ENCODE measurements at places on chromosomes 13 and 19.

DNA sequence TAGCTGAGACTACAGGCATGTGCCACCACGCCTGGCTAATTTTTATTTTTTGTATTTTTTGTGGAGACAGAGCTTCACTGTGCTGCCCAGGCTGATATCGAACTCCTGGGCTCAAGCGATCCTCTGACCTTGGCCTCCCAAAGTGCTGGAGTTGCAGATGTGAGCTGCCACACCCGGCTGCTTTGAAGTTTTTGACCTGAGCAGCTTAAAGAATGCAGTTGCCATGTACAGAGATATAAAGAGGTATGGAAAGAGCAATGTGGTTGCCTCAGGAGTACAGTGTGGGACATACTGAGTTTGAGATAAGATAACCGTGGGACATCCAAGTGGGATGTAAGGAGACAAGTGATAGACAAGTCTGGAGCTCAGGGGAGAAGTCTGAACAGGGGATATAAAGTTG is 82.7 kb upstream of the LSM14A start:
- no peak for DNase-seq

DNA sequence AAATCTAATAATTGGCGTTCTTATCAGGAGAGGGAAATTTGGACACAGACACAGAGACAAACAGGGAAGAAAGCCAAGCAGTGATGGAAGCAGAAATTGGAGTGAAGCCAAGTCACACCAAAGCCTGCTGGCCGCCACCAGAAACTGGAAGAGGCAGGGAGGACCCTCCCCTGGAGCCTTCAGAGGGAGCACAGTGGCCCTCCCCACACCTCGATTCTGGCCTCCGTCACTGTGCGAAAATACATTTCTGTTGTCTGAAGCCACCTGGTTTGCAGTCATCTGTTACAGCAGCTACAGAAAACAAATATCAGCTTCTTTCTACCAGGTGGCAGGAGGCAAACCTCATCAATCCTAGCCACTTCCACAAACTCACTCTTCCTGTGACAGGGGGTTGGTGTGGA is 8.3 kb upstream of the TLE6 start:
- no peak for DNase-seq

GRCh38 chr13:111284565-111284964 is 35.9 kb upstream of the TEX29 start:
- no peak for DNase-seq

DNA sequence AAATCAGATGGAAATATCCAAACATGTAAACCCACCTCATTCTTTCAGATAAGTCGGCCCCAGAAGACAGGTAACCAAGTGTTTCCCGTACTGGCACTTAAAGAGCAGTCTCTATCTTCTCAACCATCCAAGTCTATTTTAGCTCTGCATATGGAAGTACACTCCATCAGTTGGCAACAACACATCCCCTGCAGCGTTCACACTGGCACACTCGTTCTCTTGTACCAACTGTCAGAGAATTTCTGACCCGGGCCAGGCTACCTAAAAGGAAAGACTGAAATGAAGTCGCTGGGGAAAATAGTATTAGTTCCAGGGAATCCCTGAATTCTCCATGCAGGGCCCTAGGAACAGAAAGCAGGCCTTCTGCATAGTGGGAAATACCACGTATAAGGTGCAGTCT is 109.3 kb downstream of the RXFP2 start:
- no peak for DNase-seq

DNA sequence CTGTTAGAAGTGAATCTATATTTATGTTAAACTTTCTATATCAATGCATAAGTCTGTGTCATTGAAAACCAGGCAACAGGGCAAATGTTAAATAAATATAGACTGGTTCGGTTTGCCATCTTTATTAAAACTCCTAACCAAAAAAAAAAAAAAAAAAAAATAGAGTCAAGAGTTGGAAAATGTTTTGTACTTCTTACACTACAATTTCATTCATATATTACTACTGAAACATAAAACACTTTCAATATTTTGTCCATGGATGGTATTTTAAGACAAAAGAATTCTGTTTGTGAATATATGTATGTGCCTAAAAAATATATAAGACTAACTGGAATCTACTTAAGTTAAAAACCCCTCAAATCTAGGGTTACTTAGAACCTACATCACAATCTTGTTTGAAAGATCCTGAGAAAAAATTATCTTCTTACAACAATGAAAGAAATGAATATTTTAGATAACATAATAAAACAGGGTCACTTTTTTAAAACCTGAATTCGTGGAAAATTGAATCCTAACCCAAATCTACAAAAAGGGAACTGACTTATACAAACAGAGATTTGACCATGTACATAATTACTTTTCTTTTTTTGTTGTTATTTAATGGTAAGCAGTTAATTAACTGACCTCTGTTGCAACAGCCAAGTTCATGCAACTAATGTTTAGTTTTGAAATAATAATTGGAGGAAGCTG is 5.1 kb downstream of the DACH1 start:
- DNase-seq: no peak

DNA sequence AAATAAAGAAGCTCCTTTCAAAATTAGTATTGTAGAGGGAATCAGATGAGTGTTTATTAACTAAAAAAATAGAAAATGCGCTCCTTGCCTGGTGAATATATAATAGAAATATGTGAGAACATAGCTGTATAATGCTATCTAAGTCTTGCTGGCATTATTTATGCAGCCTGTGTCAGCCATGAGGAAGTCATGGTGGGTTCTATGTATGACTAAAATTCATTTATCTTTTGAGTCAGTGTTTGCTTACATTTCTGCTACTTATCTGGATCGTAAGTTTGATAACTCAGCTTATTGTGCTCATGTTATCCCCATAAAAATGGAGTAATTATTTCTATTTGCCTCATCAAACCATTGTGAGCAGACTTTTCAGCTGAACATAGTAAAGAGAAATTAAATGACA is 449.3 kb downstream of the OXGR1 start:
- no peak for DNase-seq
